ENCODE measurements at places on chromosomes 4 and X. TPM values are rescaled to one million over a fixed set of nuclear protein-coding genes. Genes with fewer than 3 reads are reported as not detected.

DNA sequence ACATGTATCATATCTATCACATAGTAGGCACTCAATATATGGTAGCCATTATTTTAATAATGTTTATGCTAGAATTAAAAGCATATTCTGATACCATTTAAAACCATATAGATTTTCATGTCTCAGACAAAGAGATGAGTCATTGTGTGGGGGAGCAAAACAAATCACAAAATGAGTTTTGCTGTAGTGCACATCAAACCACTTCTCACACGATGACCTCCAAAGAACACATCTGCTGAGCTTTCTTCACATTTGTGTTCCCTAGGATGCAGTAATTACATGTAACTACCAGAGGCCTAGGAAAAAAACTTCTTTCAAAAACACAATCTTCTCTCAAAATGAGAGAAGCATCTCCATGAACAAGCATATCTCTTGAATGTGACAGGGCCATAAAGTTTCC lies 56.1 kb upstream of the BRS3 start:
- no peak for DNase-seq

Gene CLGN
- total RNA-seq, result 2.1 TPM

Gene ELOVL6
- total RNA-seq, result 11.6 TPM

- no peak for DNase-seq
Measured at GRCh38 chr4:11004818-11005217, 320.2 kb upstream of the CLNK start.

GRCh38 chr4:34183926-34184325 lies 2060.4 kb downstream of the ARAP2 start:
- DNase-seq, result no peak

DNA sequence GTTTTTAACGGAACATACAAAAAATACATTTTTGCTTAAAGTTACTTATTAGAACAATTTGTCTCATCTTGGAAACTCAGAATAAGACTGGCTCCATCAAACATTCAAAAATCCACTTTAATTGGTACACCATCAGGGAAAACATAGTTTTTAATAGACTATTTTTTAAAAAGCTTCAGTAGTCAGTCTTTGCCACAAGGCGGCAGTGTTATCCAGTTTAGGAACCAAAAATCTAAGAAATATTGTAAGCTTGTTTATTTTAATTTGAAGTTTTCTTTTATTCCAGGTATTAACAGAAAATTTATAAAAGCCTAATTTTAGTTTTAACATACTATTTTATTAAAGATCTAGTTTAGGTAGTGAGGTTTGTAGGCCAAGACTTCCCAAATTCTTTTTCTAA lies 107.7 kb downstream of the APOOL start:
- DNase-seq, result no peak

DNA sequence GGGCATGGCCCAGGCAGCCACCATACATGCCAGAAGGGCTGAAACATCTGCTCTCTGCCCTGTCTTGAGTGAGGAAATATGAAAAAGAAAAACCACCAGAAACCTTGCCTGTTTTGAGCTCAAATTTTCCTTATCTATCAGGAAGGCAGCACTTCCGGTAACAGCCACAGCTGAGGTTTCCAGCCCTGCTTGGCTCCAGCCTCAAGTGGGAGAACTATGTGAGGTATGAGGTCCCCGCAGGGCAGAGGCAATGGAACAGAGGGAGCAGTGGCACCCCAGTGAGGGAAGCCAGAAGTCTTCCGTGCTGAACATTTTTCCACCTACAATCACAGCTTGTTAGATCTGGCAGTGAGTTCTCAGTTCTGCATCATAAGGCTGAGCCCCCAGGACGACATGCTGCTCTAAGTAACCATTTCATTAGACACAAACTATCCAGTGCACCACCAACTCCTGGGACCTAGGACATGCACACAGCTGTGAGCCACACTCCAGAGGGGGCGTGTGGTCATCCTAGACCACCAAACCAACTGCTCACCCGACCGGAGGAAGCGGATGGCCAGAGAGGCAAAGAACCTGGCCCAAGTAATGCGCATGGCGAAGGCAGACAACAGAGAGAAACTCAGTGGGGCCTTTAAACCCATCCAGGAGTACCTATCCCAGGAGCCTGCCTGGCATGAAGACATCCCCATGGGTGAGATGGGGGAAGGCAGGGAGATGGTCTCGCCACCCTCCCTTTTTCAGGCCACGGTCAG lies 22.6 kb downstream of the WDR1 start:
- no peak for DNase-seq

DNA sequence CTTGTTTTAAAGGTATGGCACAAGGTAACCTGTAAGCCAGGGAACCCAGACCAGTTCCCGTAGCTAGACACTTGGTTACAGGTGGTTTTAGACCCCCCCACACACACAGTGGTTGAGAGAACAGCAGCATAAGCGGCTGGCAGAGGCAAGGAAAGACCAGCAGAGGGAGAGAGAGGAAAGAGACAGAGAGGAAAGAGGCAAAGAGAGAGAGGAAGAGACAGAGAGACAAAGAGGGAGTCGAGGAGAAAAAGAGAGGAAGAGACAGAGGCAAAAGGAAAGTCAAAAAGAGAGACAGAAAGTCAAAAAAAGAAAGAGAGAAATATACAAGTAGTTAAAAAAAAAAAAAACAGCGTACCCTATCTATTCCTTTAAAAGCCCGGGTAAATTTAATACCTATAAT lies 19.5 kb upstream of the PCSK1N start:
- DNase-seq, result no peak

DNA sequence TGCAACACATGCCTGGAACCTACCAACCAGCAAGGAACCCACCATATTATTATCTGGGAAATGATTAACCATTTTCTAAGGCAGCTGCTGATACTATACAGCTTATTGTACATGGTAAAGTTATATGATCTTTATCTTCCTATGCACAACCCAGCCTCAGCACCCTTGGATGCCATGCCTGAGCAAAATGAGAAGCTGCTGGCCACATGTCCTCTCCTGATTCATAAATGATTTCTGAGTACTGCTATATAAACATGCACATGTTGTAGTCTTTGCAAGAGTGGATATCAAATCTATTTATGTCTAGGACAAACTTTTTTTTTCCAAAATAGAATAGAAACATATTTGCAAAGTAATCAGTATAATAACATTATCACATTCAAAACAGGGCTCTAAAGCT lies 1043.6 kb downstream of the CCSER1 start:
- no peak for DNase-seq

GRCh38 chr4:109462297-109462696 lies 28.7 kb downstream of the SEC24B start:
- no peak for DNase-seq

DNA sequence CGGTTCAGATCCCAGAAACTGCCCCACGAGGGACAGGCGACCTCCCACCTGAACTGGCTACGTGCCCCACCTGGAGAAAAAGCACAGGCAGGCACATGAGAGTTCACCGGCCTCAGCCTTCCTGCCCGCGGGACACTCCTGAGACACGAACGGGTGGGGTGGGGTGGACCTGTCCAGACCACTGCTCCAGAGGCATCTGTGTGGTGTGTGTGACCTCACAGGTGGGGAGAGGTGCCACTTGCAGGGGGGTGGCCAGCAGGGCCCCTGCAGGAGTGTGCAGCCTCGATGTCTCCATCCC lies 18.5 kb downstream of the NELFA start:
- DNase-seq, result no peak

- peak; percentile 80 for DNase-seq
Measured at GRCh38 chr4:8228319-8229250, 29.5 kb downstream of the SH3TC1 start.

DNA sequence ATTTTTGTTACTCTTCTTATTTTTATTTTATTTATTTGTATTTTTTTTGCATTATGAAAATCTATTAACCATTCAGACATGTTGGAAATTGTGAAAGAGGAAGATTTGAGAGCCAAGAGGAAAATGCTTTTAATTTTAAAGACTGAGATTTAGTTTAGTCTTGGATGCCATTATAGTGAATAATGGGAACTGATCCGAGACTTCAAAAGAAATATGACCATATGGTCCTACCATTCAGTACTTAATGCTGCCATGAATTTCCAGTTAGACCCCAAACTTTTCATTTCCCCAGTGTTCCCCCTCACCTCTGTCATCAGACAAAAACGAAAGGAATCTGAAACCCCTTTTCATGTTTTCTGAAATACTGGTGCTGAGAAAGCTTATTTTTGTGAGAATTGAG lies 95.5 kb downstream of the TENM3 start:
- DNase-seq, result no peak

- DNase-seq, result no peak
Measured at GRCh38 chrX:132561483-132561882, 72.6 kb upstream of the MBNL3 start.

Gene TMSB15A
- not detected for total RNA-seq

- no peak for DNase-seq
Measured at GRCh38 chr4:143549928-143550327, 36.4 kb downstream of the SMARCA5 start.

DNA sequence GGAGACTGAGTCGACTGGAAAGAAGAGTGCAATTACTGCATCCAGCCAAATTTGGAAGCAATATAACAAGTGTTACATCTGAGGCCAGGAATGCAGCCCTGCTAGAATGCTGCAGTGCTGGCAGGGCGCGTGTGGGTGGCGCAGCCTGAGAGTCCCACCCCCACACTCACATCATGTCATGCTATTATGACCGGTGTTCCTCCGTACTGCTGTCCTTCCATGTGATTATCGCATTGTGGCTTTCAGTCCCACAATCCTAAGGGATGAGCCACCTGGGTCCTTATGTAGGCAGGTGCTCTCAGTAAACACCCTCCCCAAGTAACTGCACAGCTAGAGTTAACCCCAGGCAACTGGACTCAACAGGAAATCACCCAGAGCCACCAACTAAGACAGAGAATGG lies 122.6 kb upstream of the CPEB2 start:
- no peak for DNase-seq

Data from sciatic nerve (tissue), 2 donors.